ENCODE measurements at places on chromosomes 11 and 22.

GRCh38 chr11:33040033-33040861 is 875 bp downstream of the TCP11L1 start:
- DNase-seq, result no peak

GRCh38 chr22:24105013-24105360 is 76.3 kb upstream of the SUSD2 start:
- DNase-seq, result no peak

- DNase-seq, result no peak
These were observed 83.2 kb upstream of the CLDN5 start for GRCh38 chr22:19607192-19608002.

DNA sequence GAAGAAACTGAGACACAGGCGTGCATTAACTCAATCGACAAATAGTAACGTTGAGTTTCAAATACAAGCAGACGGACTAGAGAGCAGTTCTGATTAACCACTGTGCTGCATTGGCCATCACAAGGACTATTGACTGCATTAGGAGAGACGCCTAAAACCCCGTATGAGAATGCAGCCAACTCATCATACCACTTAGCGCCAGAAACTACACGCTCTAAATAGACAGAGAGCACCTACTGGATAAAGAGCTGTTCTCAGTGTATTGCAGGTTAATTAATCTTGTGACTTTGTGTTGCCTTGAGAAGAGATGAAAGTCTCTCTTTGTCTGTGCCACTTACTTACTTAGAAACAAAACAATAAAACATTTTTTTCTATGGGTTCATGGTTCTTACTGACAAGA is 484.0 kb downstream of the OPCML start:
- DNase-seq, result no peak

DNA sequence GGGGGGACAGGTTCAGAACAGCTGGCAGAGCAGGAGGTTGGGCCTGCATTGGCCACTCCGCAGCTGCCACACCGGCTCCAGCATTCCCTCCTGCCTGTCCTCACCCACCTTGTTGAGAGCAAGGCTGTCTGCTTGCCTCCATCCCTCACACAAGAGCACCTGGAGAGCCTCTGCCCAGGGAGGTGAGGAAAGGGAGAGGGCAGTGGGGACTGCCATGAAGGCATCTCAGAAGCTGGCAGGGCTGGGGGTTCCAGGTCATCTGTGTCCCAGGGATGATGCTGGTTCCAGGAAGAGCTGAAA is 27.1 kb downstream of the RSPH14 start:
- DNase-seq, result no peak

DNA sequence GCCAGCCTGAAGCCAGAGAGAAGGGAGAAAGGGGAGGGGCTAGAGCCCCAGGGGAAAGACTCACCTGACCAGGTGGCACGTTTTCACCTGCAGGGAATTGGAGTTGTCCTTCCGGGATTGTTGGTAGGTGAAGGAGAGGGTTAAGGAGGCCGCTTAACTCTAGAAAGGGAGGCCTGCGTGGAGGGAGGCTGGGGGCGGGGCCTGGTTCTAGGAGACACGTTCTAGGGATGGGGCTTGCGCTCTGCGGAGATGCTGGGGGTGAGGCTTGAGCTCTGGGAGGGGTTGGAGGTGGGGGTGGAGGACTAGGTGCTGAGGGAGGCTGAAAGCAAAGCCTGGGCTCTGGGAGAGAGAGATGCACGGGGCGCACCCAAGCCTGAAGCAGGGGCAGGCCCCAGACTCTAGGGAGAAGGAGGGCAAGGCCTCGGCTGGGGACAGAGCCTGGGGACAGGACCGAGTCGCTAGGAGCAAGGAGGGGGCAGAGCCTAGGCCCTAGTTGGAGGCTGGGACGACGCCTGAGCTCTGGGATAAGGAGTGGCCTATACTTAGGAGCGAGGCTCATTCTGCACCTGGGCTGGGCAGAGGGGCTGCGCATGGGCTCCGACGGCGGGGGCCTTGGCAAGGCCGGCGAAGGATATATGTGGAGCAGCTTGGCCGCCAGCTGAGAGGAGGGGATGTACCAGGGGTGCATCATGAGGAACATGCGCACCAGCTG is 2.4 kb downstream of the RASGRP2 start:
- DNase-seq, result no peak

- DNase-seq, result peak; percentile 73
These were observed 1.0 kb upstream of the TOB2 start for GRCh38 chr22:41447435-41448188.

GRCh38 chr22:27580311-27580897 is 221.2 kb downstream of the MN1 start:
- no peak for DNase-seq

- no peak for DNase-seq
These were observed 127.3 kb downstream of the TENM4 start for GRCh38 chr11:79313530-79313913.

GRCh38 chr22:18075720-18076497 is 1.9 kb upstream of the PEX26 start:
- DNase-seq, result peak; percentile 80

GRCh38 chr22:17890245-17890671 is 116.0 kb upstream of the BID start:
- no peak for DNase-seq

- no peak for DNase-seq
These were observed 102.4 kb upstream of the FSHB start for GRCh38 chr11:30128269-30128932.

All from hypothalamus (tissue), 51 donors.